ENCODE measurements at places on chromosomes 12 and 14.
A peak's percentile ranks its signal among the peaks of the same experiment; 100 is the strongest.

- DNase-seq, result no peak
- peaks cover 10% of the 10 kb centered on the region for H3K4me1 ChIP-seq
- H3K27ac ChIP-seq, result no peak overlapping the region
- H3K27me3 ChIP-seq, result peaks cover 4% of the 10 kb centered on the region
Observed at GRCh38 chr12:5017638-5018348, 25.9 kb upstream of the KCNA5 start.

- H3K4me3 ChIP-seq, result no peak overlapping the region
- H3K27ac ChIP-seq, result peak overlapping the region; percentile 28
- peaks cover 34% of the 10 kb centered on the region for H3K36me3 ChIP-seq
- H3K4me1 ChIP-seq, result no peaks in the 10 kb centered on the region
- no peaks in the 10 kb centered on the region for H3K27me3 ChIP-seq
- DNase-seq, result no peak
Observed at GRCh38 chr12:122471324-122472226, 29.2 kb downstream of the ZCCHC8 start.

- DNase-seq, result no peak
- no peak overlapping the region for H3K27ac ChIP-seq
- no peak overlapping the region for H3K4me3 ChIP-seq
- H3K27me3 ChIP-seq, result no peaks in the 10 kb centered on the region
Observed at GRCh38 chr12:1880153-1880845, 38.2 kb downstream of the CACNA2D4 start.

DNA sequence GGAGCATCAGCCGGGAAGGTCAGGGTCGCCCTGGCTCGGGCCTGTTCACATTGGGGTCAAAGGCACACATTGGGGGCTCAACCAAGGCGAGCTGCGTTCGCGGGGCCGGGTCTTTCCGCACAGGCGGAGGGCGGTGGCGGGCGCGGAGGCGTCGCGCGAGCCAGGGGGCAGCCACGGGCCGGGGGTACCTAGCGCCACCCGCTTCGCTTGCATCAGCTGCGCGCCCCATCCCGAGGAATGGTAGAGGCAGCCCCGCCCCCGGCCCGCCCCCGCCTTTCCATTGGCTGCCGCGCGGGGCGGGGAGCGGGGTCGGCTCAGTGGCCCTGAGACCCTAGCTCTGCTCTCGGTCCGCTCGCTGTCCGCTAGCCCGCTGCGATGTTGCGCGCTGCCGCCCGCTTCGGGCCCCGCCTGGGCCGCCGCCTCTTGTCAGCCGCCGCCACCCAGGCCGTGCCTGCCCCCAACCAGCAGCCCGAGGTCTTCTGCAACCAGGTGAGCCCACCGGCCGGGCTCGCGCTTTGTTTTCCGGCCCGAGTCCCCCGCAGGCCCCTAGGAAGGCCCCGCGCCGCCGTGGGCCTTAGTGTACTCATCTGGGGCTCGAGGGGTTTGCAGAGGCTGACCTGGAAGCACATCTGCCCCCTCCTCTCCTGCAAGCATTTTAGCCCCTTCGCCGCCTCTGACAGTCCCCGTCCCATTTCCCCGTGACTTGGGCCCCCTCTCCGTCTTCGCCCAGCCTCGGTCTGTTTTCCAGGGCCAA, at the start of gene ALDH2:
ALDH2 (plus strand) TSS at position 326 of the 754 bp plus-strand sequence; CDS start at position 376, 50 bp downstream.
- H3K36me3 ChIP-seq, result 0 out of 2 replicates have a peak, but pooled peaks cover 3% of the 10 kb centered on the region
- peak within 1 kb of the TSS; percentile 86 for H3K4me3 ChIP-seq
- peaks cover 18% of the 10 kb centered on the region for H3K4me1 ChIP-seq
- peaks cover 27% of the 10 kb centered on the region for H3K27me3 ChIP-seq
- peak; percentile 89 for DNase-seq

Measured in WTC11 (cell line).